ENCODE measurements at places on chromosomes 6 and 20.

DNA sequence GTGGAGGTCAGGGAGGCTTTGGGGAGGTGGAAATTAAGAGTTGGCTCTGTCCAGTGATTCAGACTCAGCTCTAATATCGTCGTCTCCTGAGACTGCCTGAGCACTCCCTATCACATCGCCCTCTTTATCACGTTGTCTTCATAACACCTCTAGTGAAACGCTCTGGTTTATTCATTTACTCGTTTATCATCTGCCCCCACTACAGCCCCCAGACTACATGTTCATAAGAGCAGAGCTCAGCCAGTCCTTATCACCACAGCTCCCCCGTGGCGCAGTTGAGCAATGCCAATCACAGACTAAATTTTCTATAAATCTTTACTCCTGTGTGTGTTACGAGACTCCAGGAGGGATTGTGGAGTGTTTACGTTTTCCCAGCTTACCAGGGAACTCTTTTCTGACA lies 316.2 kb downstream of the ADGRB3 start:
- no peak for DNase-seq

DNA sequence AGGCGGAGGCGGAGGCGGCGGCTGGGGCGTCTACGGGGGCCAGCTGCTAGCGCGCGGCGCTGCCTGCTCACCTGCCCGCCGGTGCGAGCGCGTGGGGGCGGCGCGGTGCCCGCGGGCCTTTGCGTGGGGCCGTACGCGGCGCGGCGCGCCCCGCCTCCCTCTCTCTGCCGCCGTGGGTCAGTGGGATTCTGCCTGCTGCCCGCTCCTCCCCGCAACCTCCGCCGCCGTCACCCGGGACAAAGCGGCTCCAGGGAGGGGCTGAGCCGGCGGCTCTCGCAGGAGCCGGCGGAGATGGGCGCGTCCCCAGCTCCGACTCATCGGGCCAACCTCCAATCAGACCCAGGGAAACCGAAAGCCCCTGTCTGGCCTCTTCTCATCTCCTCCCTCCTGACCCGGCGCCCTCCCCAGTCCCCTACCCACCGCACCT lies at the start of gene RCAN2:
RCAN2 (minus strand) TSS at position 249 of the 427 bp plus-strand sequence.
- no peak for DNase-seq

GRCh38 chr6:136962661-136963060 lies 40.6 kb downstream of the SLC35D3 start:
- no peak for DNase-seq

GRCh38 chr20:63385819-63386218 lies 24.7 kb upstream of the CHRNA4 start:
- DNase-seq, result no peak

DNA sequence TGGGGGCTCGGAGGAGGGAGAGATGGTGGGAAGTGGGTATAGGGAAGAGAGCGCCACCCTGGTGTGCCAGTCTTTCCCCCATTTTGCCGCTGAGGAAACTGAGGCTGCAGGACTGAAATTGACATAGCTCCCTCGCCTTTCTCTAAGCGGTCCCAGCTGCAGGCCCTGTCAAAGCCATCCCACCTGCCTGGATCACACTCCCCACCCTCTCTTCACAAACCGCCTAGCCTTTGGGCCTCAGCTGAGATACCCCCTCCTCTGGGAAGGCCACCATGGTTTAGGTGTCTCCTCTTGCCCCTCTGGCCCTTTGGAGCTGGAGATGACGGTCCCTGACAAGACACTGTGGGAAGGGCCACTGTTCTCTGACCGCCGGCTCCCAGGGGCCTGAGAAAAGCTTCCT lies 16.9 kb downstream of the SRC start:
- no peak for DNase-seq

GRCh38 chr20:52291109-52291508 lies 99.5 kb upstream of the ZFP64 start:
- no peak for DNase-seq

DNA sequence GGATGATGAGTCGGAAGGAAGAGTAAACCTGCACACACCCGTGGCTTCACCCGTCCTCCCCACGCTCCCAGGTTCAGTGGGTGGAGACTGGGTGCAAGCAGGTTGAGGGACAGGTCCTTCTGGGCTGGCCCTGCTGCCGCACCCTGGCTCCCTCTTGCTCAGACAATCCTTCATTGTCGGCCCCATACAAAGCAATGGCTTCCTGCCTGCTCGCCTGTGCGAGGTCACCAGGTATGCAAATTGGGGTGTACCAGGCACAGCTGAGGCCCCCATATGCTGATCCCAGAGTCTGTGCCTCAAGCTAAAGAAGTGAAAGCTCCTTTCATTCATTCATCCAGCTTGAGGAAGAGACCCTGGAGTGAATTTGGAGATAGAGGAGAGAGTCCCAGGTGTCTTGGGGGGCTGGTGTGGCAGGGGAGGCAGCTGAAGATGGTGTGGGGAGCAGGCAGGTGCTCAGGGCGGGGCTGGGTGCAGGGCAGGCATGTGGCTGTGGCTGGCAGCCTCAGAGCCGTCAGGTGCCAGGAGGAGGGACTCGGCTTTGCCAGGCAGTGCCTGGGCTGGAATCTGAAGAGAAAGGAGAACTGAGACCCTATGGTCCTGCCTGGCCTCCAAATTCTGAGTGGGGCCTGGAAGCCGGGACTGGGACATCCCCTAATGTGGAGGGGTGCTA lies 4.7 kb downstream of the SLCO4A1 start:
- no peak for DNase-seq

GRCh38 chr6:48200869-48201390 lies 89.9 kb upstream of the PTCHD4 start:
- DNase-seq, result no peak

- DNase-seq, result peak; percentile 55
Measured at GRCh38 chr20:327186-328026, 2.1 kb downstream of the SOX12 start.

DNA sequence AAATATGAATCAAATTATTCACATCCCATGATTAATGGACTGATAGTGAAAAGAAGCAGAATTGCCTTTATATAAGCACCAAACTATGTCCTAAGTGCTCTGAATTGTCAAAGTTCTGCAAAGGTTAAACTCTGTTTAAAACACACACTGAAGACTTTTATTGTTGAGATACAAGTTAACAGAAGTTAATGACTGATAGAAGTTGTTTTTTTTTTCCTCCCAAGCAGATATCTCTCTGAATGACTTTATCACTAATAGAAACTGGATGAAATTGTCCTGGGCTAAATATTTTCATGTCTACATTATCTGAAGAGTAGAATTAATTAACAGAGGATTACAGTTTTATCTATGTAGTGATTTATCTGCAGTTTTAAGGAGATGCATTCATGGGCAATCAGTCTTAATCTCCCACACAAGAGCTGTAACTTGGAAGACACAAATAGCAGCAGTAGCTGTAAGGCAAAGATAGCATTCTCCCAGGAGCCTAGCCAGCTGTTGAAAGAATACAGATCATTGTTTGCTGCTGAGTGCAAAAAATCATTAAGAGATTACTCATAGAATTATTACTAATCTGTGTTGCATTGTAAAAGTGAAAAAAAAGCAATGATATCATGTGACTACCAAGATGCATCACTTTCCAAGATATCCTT lies 49.9 kb downstream of the BMP5 start:
- no peak for DNase-seq

DNA sequence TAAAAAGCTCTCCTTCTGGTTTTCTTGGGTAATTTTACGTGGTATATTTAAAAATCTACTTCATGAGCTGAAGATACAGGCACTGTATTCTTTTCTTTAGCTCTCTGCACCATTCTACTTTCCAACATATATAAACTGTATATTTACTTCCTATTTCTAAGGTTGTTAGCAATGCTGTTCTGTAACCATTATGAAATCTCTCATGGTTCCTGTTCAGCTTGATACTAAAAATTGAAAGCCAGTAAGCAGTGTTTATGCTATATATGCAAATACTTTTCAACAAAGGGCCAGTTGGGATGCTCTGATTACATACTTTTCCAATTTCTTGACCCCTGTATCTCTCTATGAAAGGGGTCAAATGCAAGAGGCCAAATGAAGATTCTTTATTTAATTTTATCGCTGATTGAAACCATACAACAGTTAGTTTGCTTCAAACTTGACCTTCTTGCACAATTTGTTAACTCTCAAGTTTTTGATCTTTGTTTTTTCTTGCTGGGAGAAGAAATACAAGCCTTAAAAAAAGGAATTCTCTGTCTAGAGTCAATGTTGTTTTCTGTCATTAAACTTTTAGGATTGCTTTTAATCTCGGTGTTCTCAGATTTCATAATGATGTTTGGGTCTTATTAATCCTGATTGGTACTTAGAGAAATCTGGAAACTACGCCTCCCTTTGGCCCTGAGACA lies 223.2 kb downstream of the PRL start:
- DNase-seq, result no peak

- no peak for DNase-seq
Measured at GRCh38 chr6:159151266-159151855, 17.8 kb upstream of the FNDC1 start.

DNA sequence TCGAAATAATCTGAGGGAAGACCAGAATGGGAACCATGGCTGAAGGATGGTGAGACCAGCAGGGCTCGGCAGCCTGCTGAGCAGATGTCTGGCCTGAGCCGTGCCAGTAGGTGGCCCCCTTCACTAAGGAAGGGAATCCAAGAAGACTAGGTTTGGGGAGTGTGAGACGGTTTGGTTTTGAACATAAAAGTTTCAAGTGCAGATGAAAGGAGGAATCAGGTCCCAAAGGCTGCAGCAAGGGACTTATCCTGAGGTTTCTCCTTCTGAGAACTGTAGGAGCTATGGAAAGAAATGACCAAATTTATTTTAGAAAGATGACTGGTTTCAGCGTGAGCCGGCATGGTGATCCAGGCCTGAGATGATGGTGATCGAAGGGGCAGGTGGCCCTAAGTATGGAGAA lies 4.6 kb upstream of the OSER1 start:
- DNase-seq, result peak; percentile 60

DNA sequence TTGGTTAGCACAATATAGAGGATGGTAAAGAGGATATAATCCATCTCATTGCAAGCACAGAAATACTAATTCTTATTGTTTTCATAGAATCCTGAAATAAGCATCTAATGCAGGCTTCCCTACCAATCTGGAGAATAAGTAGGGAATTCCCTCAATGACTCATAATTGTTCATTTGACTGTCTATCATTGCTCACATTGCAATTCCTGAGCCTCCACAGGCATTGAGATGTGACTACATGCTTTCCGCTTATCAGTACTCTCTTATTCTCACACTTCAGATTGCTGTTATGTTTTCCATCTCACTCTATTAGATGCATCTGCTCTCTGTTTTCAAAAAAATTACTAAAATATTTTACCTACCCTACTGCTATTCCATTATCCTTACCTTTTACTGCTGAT lies 216.2 kb upstream of the PRSS16 start:
- DNase-seq, result no peak

DNA sequence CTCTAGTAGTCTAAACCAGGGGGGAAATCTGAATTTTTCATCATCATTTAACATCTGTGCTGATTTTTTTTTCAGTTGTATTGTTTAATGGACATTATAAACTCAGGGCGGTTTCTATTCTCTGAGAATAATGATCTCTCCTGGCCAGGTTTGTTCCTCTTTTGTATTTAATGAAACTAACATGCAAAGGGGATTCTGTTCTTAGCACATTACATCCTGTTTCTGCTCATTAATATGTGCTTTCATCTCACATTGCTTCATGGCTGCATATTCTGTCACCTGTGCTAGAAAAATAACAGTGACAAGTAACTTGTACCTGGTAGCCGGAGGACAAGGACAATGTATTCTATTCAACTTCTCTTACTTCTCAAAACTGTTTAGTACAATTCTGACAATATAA lies 806 bp downstream of the HLA-DOB start:
- no peak for DNase-seq

DNA sequence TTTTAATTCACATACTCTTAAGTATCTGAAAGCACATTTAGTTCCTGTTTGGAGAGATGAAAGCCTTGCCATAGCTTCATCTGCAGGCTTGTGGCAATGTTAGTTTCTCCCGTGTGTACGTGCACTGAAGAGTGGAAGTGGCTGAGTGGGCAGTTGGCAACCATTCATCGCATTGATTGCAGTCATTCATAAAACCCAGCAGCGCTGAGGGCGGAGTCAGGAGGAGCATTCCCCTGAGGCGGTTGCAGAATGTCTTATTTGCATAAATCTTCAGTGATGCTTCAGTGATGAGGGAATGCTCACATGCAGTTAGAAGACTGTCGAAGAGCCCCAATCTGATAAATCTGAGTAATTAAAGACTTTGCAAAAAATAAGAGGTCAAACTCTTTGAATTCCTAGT lies 79.1 kb downstream of the RIMS1 start:
- DNase-seq, result no peak

GRCh38 chr6:130138909-130139242 lies 83.9 kb downstream of the SAMD3 start:
- no peak for DNase-seq

DNA sequence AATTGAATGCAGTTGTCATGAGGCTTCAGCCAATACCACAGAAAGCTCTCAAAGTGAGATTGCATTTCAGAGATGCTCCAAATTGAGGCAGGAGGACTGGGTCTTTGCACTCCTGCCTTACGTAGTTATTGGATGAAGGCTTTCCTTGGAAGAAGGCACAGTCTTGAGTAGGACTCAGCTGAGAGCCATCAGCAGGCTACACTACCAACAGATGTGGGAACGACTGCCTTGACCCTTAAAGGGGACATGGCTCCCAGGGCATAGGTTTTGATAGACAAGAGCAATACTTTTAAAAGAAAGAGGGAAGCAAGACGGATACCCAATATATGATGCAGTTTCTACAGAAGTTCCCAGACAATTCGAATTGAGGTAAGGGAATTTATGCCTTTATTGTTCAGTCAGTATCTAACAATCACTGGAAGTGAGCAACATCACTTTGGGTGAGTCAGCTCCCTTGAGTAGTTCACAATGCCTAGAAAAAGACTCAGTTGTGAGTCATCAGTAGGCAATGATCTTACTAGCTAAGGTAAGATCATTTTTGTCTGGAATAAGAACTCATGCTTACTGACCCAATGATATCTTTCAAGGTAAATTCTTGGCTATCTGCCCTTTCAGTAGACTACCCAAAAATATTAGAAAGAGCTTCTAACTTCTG lies 390.8 kb downstream of the GJA1 start:
- no peak for DNase-seq

DNA sequence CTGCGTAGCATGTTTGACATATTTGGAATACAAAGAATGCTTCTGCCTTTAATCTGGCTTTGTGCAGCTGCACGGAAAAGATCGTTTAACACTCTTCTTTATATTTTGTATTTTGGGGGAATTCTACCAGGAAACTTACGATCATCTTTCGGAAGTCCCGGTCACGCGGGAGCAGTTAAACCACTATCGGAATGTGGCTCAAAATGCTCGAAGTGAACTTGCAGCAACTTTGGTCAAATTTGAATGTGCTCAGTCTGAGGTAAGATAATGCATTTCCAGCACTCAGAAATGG lies 42.3 kb downstream of the CCDC170 start:
- no peak for DNase-seq

DNA sequence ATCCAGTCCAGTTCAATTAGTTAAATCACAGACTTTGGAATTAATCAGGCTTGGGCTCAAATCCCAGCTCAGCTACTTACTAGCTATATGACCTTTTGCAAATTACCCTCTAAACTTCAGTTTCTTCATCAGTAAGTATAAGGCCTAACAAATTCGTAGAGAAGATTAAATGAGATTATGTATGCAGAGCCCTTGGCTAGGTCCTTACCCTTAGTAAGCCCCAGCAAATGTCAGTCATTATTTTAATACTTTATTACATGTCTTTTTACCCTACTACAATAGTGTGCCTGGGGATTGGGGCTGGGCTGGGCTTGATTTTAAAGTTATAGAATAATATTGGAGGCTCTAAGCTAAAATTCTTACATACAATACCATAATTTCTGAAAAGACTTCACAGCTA lies 326.1 kb upstream of the PREP start:
- DNase-seq, result no peak

GRCh38 chr6:170102038-170102437 lies 188.8 kb downstream of the DLL1 start:
- DNase-seq, result no peak
